EH (cell line): ENCODE measurements at places on chromosomes 1 and 21.

GRCh38 chr21:45323487-45324311 lies 36.0 kb upstream of the POFUT2 start:
- DNase-seq, result peak; percentile 43

DNA sequence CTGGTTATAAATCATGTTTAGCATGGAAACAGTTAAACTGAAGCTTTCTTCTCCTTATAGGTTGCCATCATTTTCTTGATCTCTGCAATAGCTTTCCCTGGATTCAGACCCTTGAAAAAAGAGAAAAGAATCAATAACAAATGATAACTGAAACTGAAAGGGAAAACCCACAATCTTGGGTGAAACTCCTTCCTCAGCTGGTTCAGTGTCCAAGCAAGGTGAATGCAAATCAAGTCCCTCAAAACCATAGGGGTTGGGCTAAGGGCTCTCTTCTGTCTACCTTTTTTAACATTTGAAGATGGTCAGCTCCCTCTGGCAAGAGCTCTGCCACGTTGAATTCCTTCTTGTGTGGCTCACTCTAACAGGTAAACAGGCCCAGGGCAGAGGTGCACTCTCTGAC lies 7.1 kb upstream of the ATP13A2 start:
- DNase-seq, result no peak

DNA sequence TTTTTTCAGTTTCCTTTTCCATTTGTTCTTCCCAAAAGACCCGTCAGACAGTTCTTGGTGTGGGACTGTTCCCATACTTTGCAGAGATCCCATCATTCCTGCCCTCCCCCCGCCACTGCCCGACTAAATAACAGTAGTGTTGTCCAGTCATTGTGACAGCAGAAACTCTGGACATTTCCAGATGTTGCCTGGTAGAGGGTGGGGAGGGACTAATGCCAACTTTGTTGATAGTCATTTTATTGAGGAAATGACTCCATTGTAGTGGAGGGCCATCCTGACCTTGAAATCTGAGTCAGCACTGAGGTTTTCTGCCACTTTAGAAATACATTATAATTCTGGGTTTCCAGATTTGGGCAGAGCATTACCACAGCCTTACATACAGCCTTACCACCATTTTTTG lies 85.4 kb downstream of the CEP350 start:
- peak; percentile 81 for DNase-seq

GRCh38 chr1:174995121-174995520 lies 4.6 kb upstream of the CACYBP start:
- DNase-seq, result no peak

GRCh38 chr1:89605692-89606091 lies 27.2 kb upstream of the LRRC8C start:
- peak; percentile 72 for DNase-seq

- DNase-seq, result peak; percentile 42
These were observed 41.1 kb downstream of the C1orf198 start for GRCh38 chr1:230827081-230827681.

GRCh38 chr1:184698016-184698415 lies 56.6 kb downstream of the EDEM3 start:
- no peak for DNase-seq

DNA sequence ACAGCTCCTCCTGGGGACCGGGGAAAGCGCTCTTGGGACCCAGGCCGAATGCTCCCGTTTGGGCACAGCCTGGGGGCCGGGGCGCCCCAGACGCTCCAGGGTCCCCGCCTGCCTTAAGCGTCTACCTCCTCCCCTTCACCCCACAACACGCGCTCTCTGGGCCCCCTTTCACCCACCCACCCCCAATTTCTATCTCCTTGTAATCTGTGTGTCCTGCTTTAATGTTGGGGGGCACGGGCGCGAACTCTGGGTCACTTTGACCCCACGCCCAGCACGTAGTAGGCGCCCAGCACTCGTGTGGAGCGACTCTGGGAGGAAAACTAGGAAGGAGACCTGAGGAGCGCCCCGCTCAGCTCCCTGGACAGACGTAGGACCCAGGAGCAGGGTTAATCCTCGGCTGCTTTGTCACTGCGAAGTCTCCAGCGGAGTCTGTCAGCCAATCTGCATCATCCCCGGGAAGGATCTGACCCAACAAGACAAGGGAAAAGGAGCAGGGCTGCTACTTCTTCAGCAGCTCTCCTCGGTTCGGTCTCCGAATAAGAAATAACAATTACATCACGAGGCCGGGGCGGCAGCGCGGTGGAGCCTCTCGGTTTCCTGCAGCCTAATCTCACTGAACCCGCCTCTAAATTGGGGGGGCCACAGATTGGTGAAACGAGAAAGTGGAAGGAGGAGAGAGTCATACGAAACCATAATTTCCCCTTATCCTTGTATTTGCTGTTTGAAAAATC lies 757 bp upstream of the NRIP1 start:
- DNase-seq, result peak; percentile 90

DNA sequence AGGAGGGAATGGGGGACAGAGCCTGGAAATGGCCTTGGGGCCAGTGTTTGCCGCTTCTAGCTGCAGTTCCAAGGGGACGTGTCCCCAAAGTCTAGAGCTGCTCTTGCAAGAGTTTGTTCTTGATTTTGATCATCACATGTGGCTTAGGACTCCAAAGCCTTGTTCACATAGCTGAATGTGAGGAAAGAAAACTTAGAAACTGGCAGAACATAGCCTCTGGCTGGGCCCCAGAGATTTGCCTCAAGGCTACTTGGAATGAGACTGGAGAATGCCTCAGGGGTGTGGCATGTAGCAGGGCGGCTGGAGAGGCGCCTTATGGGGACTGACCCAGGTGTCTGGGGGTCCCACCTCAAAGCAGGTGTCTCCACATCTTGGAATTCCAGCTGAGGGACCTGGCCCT lies 2.3 kb downstream of the PDXK start:
- no peak for DNase-seq

GRCh38 chr1:1433804-1434130 lies 1.7 kb upstream of the VWA1 start:
- DNase-seq, result peak; percentile 39

GRCh38 chr1:32754317-32755097 lies 51.9 kb upstream of the SYNC start:
- no peak for DNase-seq

DNA sequence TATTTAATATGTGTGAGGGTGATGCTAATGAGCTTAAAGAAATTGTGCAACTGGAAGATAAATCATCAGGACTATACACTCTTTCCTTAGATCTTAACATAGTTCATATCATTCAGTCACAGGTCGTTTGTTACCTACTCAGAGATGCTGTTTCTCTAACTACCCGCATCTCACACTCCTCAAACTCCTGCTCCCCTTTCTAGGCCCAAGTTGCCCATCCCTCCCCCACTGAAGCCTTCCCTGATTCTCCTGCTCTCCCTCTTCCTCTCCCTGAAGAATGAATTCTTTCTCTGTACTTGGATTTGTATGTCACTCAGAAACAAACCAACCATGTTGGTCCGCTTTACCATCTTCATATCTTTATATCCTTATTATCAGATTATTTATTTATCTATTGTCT lies 9.1 kb downstream of the SH3GLB1 start:
- DNase-seq, result no peak

DNA sequence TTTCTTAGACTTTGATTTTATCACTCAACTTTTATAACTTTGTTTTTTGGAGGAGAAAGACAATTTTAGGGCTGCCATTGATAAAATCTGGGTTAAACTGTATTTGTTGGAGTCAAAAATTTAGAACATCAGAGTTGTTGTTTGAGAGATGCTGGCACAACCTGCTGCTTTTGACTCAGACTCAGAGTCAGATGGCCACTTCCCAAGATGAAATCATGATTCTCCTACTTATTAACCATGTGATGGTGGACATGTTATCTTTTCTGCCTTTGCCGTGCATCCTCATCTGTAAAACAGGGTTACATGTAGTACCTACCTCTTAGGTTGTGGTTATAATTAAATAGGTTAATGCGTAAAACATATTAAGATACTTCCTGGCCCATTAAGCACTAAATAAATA lies 71.2 kb downstream of the PLA2G4A start:
- no peak for DNase-seq

DNA sequence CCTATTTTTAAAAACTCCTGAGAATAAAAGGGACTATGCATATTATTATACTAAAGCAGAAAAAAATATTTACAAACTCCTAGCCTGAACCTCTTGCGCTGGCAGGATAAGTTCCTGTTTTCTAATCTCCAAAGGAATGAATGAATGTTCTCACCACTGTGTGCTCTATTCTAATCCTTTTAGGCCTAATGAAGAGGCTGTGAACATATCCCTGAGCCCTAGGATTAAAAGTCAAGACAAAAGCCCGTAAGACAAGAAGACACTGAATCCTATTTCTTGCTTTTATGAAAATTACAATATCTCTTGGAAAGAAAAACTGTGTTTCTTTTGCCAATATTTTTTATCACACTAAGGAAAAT lies 317.5 kb downstream of the HHAT start:
- no peak for DNase-seq

DNA sequence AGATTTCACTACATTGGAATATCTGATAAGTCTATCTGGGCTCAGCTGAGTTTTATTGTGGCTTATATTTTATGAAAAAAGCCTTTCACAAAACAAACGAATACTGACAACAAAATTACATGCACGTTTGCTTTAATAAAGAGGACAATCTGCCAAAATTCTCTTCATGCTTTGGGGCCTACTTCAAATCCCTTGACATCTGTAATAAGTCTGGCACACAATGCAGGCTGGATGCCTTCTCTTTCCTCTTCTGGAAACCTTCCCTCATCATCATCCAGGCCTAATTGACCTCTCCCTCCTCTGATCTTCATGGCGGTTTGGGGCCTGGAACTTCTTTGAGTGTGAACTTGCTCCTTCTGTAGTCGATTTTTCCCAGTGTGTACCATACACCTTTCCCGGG lies 70.3 kb downstream of the MAP10 start:
- DNase-seq, result no peak

DNA sequence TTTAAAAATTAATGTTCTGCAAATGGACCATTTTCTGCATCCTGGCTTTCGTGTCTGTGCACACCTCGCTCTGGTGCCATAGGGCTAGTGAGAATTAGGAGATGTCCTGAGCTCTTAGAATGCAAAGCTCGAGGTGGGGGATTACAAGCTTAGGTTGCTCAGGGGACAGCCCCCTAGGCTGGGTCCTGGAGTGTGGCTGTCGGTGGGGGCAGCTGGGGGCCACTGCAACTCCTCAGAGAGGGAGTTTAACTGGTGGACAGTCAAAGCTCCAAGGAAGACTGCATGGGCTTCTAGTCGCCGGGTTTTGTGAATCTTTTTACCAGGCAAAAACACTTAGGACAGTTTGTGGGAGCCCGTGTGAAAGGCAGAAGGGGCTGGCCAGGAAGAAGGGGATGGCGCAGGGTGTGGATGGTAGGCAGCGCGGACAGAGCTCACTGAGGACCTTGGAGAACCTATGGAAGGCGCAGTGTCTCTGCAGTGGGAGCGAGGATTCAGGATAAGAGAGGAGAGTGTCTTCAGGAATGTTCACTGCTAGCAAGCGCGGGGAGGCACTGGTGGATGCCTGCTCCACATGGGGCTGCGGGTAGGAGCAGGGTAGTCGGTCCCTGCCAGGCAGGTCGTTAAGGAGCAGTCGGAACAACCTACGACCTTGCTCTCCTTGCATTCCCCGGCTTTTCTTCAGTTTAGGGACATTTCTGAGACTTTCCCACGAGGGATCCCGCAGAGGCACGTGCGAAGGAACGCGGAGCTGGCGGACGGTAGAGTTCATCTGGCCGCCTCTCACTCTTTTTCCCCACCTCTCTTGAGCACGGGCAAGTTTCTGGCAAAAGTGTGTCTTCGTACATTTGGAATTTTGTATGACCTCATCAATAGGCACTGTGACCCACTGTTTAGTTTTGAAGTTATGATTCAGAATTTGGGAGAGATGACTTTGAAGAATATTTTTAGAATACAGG lies 12.9 kb upstream of the KCNE1 start:
- peak; percentile 76 for DNase-seq

GRCh38 chr1:68758666-68759209 lies 261.9 kb upstream of the DEPDC1 start:
- DNase-seq, result no peak

GRCh38 chr1:44296806-44297205 lies 58.3 kb downstream of the ERI3 start:
- DNase-seq, result no peak

DNA sequence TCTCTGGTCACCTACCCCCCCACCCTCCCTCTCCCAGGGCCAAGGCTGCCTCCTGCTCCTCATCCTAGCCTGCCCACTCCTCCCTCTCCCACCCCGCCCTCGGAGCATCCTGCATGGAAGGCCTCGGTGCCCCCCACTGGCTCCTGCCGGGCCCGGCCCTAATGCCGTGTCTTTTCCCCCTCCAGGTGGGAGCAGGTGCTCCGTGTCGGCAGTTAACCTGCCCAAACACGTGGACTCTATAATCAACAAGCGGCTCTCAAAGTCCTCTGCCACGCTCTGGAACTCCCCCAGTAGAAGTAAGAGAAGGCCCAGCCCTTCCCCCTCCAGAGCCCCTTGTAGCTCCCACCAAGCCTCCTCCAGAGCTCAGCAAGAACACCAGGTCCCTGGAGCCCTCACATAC lies 18.8 kb downstream of the MAP7D1 start:
- no peak for DNase-seq

- peak; percentile 36 for DNase-seq
These were observed 55.9 kb downstream of the NENF start for GRCh38 chr1:212488436-212489283.
